Caco-2 (cell line): ENCODE measurements at places on chromosomes 5 and 9. TPM values are rescaled to one million over a fixed set of nuclear protein-coding genes. Genes with fewer than 3 reads are reported as not detected.

DNA sequence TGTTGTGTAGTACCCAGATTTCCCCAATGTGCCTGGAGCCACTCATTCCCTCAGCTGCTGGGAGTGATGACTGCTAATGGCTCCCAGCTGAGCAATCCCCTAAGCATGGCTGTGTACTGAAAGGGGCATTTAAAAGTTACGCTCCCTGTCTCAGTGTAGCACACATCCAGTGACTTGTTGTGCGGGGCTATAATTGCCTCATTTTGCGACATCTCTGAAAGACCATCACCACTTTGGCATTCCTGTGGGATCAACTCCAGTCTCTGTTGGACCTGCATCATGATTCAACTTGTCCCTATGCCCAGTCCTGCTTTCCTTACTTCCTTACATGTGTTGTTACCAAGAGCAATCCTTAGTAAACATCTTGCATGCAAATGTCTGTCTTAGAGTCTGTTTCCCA, 201.2 kb upstream of the MPDZ start:
- no peak overlapping the region for H3K4me3 ChIP-seq
- no peaks in the 10 kb centered on the region for H3K36me3 ChIP-seq
- no peak overlapping the region for H3K27ac ChIP-seq
- H3K4me1 ChIP-seq: no peaks in the 10 kb centered on the region
- no peak for DNase-seq

- no peak overlapping the region for H3K27ac ChIP-seq
- no peak for DNase-seq
- H3K4me3 ChIP-seq: no peak overlapping the region
Measured at GRCh38 chr5:88879724-88880123, 3.3 kb downstream of the MEF2C start.

DNA sequence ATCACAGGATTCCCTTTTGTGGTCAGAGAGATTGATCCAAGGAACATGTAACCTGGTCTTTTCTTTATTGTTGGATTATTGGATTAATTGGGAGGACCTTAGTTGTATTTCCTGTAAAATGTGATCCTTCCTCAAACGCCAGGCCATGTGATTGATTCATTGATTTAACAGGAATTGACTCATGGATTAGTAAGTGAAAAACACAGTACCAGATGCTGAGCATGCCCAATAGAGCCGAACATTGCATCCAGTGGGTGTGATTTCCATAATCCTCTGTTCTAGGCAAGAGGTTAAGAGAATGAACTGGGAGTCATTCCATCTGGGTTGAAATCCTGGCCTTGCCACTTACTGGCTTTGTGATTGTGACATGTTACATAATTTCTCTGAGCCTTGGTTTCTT, 522.3 kb downstream of the MAT2B start:
- H3K4me3 ChIP-seq: no peak overlapping the region
- H3K4me1 ChIP-seq: no peaks in the 10 kb centered on the region
- no peaks in the 10 kb centered on the region for H3K36me3 ChIP-seq
- DNase-seq: no peak
- no peak overlapping the region for H3K27ac ChIP-seq
- H3K27me3 ChIP-seq: no peaks in the 10 kb centered on the region

GRCh38 chr9:82436475-82436874, 447.9 kb downstream of the SPATA31D1 start:
- no peaks in the 10 kb centered on the region for H3K36me3 ChIP-seq
- no peaks in the 10 kb centered on the region for H3K4me1 ChIP-seq
- no peaks in the 10 kb centered on the region for H3K27me3 ChIP-seq
- no peak overlapping the region for H3K27ac ChIP-seq

DNA sequence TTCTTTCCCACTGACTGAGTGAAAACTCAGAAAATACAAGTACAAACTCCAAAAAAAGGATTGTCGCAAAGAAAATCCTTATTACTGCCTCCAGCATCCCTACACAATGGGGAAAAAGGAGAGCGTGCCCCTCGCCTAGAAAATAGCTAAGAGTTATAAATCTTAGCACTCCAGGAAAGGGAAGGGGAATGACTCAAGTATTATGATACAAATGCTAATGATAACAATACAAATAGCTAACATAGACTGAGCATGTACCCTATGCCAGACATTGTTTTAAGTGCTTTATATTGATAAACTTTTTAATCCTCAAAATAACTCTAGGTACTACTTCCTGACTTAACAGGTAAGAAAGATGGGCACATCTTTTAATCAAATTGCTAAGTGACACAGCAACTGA, 70.8 kb upstream of the VCAN start:
- no peak overlapping the region for H3K27ac ChIP-seq
- no peak for DNase-seq
- H3K4me3 ChIP-seq: no peak overlapping the region
- no peaks in the 10 kb centered on the region for H3K4me1 ChIP-seq
- no peaks in the 10 kb centered on the region for H3K27me3 ChIP-seq

DNA sequence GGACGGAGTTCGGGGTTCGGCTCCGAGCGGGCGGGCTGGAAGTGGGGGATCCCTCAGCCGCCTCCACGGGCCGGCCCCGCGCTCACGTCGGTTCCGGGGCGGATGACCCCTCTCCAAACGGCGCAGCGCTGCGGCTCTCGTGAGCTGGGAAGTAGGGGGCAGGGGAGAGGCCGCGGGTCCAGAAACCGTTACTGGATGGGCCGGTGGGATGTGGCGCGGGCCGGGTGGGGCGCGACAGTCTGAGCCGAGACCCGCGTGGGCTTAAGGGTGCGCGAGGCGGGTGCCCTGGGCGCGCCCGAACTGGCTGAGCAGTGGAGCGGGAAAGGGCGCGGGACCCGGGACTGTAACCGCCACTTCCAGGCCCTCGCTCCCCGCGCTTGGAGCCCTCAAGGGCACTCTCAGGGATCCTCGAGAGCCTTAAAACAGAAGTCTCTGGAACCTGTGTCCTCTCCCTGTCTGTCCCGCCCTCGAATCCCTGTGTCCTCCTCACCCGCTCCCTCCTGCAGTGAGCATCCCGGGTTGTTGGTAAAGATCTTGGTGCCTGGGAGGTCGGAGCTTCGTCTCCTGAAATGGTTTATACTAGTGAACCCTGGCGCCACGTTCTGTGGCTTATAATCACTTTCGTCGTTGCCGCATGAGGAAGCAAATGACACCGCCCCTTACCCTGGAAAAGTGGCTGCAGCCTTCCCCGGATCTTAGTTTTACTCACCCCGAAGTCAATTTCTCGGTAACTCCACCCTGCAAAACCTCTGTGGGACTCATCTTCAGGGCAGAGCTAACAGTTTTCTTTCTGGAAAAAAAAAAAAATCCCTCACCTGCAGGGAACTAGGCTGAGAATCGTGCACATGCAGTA, 571 bp upstream of the MARCHF11 start:
- no peak overlapping the region for H3K4me3 ChIP-seq
- no peaks in the 10 kb centered on the region for H3K36me3 ChIP-seq
- H3K27me3 ChIP-seq: no peaks in the 10 kb centered on the region
- no peaks in the 10 kb centered on the region for H3K4me1 ChIP-seq
- DNase-seq: no peak

DNA sequence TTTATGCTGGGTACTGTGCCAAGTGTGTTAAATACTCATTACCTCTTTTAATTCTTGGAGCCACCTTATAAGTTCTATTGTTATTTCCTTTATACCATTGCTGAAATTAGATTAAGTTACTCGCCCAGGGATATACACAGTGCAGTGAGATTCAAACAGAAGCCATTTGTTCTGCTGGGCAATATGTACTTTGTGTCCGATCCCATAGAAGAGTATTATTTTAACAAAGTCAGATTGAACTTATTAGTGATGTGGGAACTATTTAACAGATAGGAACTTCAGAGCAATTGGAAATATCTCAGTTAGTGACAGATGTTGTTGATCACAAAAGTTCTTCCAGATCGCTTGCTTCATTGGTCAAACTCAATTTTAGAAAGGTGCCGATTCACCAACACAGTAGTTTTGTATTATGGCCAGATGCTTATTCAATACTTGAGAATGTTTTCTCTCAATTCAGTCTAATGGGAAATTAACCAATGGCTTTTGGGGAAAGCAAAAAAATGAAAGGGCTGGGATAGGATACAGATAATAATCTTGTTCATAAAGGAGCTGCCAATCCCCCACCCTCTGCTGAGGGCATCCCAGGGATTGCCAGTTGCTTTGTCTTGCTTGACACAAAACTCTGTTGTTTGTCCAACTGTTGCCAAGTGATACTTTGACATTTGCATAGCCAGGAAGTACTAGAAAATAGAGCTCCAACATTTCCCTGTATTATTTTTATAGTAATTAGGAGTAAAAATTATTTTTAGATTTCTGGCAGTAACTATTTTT, 94.8 kb upstream of the SEMA6A start:
- H3K4me1 ChIP-seq: peaks cover 35% of the 10 kb centered on the region
- DNase-seq: no peak
- no peaks in the 10 kb centered on the region for H3K27me3 ChIP-seq
- H3K4me3 ChIP-seq: no peak overlapping the region
- H3K27ac ChIP-seq: no peak overlapping the region

DNA sequence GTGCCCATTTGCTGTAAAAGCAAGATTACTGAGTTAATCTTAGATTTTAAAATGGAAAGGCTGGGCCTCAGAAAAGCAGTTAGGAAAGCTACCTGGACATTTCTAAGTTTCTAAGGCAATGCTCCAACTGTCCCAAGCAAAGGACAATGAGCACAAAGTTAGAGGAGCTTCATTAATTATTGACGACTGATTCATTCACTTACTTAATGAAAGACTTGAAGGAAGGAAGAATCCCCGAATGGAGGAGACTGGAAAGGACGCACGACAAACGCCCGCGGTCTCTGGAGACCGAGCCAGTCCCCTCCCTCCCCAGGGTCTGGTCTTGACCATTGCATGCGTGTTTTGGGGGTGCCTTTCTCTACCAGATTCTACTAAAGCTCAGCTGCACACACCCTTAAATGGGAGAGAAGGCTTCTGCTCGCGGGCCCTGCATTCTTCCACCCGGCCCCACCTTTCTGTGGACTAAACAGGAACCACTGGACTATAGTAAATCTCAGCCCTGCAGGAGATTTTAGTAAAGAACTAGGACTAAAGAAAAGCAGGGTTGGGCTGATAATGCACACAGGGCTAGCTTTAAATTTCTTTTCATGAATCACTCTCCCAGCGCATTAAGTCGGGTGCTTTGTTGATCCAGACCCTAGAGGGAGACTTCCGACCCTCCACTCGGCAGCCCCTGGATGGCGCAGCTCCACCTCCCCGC, 44.8 kb downstream of the CTSL start:
- H3K27ac ChIP-seq: no peak overlapping the region
- H3K4me1 ChIP-seq: 0 out of 2 replicates have a peak, but pooled peaks cover 5% of the 10 kb centered on the region
- no peaks in the 10 kb centered on the region for H3K36me3 ChIP-seq
- H3K4me3 ChIP-seq: no peak overlapping the region

GRCh38 chr5:38764937-38765391, 80.8 kb upstream of the OSMR start:
- no peaks in the 10 kb centered on the region for H3K36me3 ChIP-seq
- H3K4me1 ChIP-seq: no peaks in the 10 kb centered on the region
- DNase-seq: no peak

DNA sequence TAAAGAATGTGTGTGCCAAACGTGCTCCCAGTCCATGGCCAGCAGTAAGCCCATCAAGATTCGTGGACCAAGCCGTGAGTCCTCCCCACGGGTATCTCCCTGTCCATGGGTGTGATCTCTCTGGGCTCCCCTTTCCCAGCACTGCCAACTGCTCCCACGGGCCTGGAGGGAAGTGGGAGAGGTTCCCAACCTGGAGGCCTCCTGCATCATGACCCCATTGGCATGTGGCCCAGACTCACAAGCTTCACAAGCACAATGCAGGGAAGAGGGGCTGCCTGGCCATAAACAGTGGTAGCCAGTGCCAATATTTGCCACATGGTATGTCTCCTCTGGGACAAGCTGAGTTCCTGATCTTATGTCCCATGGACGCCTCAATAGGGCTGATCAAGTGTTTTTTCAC, 59.1 kb downstream of the ABLIM3 start:
- no peak overlapping the region for H3K4me3 ChIP-seq
- no peak overlapping the region for H3K27ac ChIP-seq
- no peak for DNase-seq
- no peaks in the 10 kb centered on the region for H3K36me3 ChIP-seq

The PRRT1B gene
- total RNA-seq: 5.0 and 6.5 TPM in 2 replicates

DNA sequence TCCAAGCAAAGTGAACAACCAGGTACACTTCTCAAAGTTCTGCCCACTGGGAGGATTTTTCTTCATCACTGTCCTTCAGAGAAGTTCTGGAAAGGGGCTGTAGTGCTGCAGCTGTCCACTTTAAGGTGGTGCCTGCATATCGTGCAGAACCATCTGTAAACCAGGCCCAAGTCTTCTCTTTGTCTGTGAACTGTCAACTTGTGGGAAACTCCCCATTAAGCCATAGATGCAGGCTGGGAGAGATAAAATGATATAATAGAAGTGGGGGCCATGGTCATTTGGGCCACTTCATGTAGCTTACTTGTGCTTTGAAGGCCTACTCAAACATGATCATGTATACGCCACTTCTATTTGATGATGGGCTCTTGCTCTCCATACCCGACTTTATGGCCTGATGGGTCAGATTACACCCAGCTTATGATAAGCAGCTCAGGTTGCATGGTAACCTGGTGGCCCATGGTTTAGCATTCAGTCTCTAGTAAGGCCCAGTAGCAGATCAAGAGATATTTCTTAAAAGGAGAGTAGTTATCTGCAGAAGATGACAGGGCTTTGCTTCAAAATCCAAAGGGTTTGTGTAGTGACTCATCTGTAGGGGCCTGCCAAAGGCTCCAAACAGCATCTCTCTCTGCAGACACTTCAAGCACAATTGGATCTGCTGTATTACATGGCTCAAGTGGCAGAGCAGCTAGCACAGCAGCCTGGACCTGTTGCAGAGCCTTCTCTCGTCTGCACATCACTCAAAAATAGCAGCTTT, 15.7 kb upstream of the BTF3 start:
- H3K27ac ChIP-seq: no peak overlapping the region
- no peaks in the 10 kb centered on the region for H3K4me1 ChIP-seq
- no peak for DNase-seq
- no peak overlapping the region for H3K4me3 ChIP-seq
- no peaks in the 10 kb centered on the region for H3K36me3 ChIP-seq

GRCh38 chr5:161299053-161299452, 247.5 kb downstream of the GABRB2 start:
- no peaks in the 10 kb centered on the region for H3K4me1 ChIP-seq
- H3K27ac ChIP-seq: no peak overlapping the region
- DNase-seq: no peak
- no peaks in the 10 kb centered on the region for H3K27me3 ChIP-seq

DNA sequence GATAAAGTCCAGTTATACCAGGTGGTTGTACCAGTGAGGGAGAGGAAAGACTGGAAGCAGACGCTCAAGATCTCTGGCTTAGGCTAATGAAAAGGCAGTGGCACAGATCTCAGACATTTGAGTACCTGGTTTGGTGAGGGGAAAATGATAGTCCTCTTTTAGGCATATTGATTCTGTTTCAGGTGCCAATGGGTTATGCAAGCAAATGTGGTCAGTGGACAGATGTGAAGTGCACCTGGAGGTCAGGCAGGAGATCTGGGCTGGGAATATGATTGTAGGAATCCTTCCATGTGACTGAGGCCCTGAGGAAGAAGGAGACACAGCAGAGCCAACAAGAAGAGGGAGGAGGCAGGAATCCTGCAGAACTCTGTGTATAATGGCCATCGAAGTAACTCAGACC, 63.7 kb upstream of the SMARCA2 start:
- H3K27ac ChIP-seq: no peak overlapping the region
- H3K4me3 ChIP-seq: no peak overlapping the region
- H3K36me3 ChIP-seq: no peaks in the 10 kb centered on the region
- no peaks in the 10 kb centered on the region for H3K27me3 ChIP-seq
- no peaks in the 10 kb centered on the region for H3K4me1 ChIP-seq
- no peak for DNase-seq
